ENCODE measurements at places on chromosomes 6 and 20.

- DNase-seq = no peak
Measured at GRCh38 chr20:63483834-63484233, 11.4 kb upstream of the KCNQ2 start.

- DNase-seq = no peak
Measured at GRCh38 chr6:21998582-21998981, 298.3 kb downstream of the PRL start.

- DNase-seq = peak; percentile 57
Measured at GRCh38 chr20:43448748-43449535, 8.8 kb upstream of the SRSF6 start.

DNA sequence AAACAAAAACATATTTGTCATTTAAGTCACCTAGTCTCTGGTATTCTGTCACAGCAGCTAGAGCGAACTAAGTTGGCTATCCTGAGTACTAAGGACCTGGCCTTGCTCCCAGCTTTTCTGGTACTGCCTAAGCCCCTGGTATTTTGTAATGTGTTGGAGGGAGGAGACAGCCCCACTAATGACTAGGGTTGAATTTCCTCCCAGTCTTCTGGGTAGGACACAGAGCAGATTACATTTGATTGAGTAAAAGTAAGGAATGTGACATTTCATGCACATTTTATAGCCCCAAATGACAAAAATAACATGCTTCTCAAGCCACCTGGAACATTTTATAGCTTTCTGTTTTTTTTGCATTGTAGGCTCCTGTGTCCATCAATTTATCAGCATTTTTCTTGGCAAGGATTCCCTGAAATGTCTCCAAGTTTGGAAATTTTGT, 47.9 kb upstream of the DDR1 start:
- DNase-seq = no peak

GRCh38 chr6:21634582-21634981, 41.0 kb downstream of the SOX4 start:
- DNase-seq = peak; percentile 95

- peak; percentile 60 for DNase-seq
Measured at GRCh38 chr20:56606174-56606945, 22.7 kb upstream of the TFAP2C start.

- DNase-seq = peak; percentile 91
Measured at GRCh38 chr6:30814146-30815040, 69.9 kb upstream of the DDR1 start.

DNA sequence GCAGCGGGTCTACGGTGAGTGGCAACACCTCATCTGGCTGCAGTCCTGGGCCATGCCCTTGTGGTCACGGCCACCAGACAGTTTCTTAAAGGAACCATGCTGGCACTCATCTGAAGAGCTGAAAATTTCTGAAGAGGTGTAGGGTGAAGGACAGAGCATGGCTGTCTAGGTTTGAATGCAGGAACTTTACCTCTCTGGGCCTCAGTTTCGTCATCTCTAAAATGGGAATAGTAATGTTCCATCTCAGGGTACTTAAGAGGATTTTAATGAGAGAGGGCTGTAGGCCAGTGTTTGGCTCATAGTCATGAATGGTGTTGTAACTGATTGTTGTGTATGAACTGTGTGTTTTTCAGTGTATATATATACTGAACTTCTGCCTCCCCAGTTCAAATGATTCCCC, 5.8 kb downstream of the COX4I2 start:
- no peak for DNase-seq

GRCh38 chr20:7094438-7094997, 327.0 kb downstream of the BMP2 start:
- DNase-seq = peak; percentile 71

DNA sequence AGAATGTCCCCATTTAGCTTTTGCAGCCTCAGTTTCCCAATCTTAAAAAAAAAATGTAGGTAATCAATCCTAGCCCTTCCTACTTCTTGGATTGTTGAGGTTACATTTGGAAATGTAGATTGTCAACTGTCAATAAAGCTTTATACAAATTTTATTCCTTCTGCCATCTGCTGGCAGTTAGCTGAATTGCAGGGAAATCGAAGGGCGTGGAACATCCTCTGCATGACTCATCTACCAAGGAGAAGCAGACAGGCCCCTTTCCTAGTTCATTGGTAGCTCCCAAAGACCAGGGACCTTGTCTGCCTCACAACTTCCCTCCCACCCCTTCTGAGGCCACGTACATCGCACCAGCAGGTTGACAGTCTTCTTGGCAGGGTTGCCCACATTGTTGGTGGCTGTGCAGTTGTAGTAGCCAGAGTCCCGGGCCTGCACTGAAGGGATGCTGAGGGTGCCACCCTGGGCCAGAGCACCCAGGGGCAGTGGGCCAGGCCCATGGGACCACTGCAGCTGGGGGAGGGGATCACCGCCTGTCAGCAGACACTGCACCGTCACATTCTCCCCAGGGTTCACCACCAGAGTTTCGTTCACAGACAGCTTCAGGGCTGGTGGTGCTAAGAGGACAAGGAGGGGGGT, 43.6 kb downstream of the MDGA1 start:
- peak; percentile 45 for DNase-seq

DNA sequence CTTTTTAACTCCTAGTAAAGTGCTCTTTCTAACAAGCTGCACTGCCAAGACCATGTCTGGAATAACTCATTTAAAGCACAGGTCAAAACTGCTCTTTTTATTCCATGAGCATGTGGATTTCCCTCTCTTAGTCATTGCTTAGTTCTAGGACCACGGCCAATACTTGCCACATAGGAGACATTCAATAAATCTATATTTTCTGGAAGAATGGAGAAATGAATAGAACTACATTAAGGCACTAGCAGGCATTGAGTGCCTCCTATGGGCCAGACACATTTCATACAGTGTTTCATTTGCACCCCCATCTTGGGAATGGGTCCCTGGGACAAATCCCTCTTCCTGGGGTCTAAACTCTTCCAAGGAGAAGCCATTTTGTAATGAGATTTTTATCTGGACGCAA, 552.8 kb upstream of the CITED2 start:
- DNase-seq = no peak

- no peak for DNase-seq
Measured at GRCh38 chr20:2335096-2335870, 39.5 kb downstream of the TGM3 start.
